Hair follicular keratinocyte (primary cell): ENCODE measurements at places on chromosomes 3 and 15. TPM values are rescaled to one million over a fixed set of nuclear protein-coding genes. Genes with fewer than 3 reads are reported as not detected.

Gene MRPS25
- 44.7 and 64.8 TPM in 2 replicates for total RNA-seq

Gene LARP6
- 21.0 and 37.9 TPM in 2 replicates for total RNA-seq

Gene ZDHHC19
- total RNA-seq = not detected in 2 replicates

Gene WDR72
- total RNA-seq = 0.19 TPM in 1 of 2 replicates, not detected in the other

Gene AMIGO3
- not detected in 2 replicates for total RNA-seq

Gene TRMT10C
- 28.2 and 42.9 TPM in 2 replicates for total RNA-seq

Gene CADPS
- 0.27 TPM in 1 of 2 replicates, not detected in the other for total RNA-seq

Gene SLC15A2
- 0.99 and 2.2 TPM in 2 replicates for total RNA-seq

Gene BHLHE40
- total RNA-seq = 62.2 and 129 TPM in 2 replicates

Gene ITIH4
- total RNA-seq = 1.2 and 1.7 TPM in 2 replicates

Gene TEX9
- total RNA-seq = 1.3 TPM in 2 replicates

Gene CATSPER2
- total RNA-seq = 0.46 and 0.78 TPM in 2 replicates

Gene ZNF654
- 4.2 and 5.0 TPM in 2 replicates for total RNA-seq

Gene HACD2
- 25.8 and 38.0 TPM in 2 replicates for total RNA-seq

Gene PIERCE2
- 1.1 and 3.5 TPM in 2 replicates for total RNA-seq
